Cardiac muscle cell (in vitro differentiated cells and primary cell): ENCODE measurements at places on chromosomes 1 and 21. TPM values are rescaled to one million over a fixed set of nuclear protein-coding genes. Genes with fewer than 3 reads are reported as not detected.

WNT2B gene
- 1.1 and 1.5 TPM in 2 replicates for polyA plus RNA-seq

FNDC10 gene
- 34.1 and 62.3 TPM in 2 replicates for polyA plus RNA-seq

CLCA1 gene
- not detected in 2 replicates for polyA plus RNA-seq

MIXL1 gene
- polyA plus RNA-seq: 8.0 and 11.1 TPM in 2 replicates

PGLYRP4 gene
- polyA plus RNA-seq: 0.33 TPM in 1 of 2 replicates, not detected in the other

LMNA gene
- polyA plus RNA-seq: 99.4 and 149 TPM in 2 replicates

SZT2 gene
- polyA plus RNA-seq: 10.3 and 11.5 TPM in 2 replicates

SPRR2B gene
- not detected in 2 replicates for polyA plus RNA-seq

CLCNKB gene
- polyA plus RNA-seq: 24.8 and 84.3 TPM in 2 replicates

RCSD1 gene
- 77.3 and 100 TPM in 2 replicates for polyA plus RNA-seq

TGFB2 gene
- polyA plus RNA-seq: 132 and 210 TPM in 2 replicates
